Aorta (tissue), 5 donors: ENCODE measurements at places on chromosomes 1 and 21. TPM values are rescaled to one million over a fixed set of nuclear protein-coding genes. Genes with fewer than 3 reads are reported as not detected.

HFM1 gene
- total RNA-seq = 3.0 TPM

CD1D gene
- total RNA-seq = 2.0 TPM

TDRKH gene
- total RNA-seq = 9.1 TPM

SRSF11 gene
- total RNA-seq = 196 TPM

KCNJ10 gene
- total RNA-seq = 0.10 TPM

VSIG8 gene
- 0.21 TPM for total RNA-seq

LPGAT1 gene
- 42.2 TPM for total RNA-seq

TMEM69 gene
- total RNA-seq = 15.0 TPM

IGSF21 gene
- total RNA-seq = 5.2 TPM

OLFML2B gene
- 82.6 TPM for total RNA-seq

REN gene
- total RNA-seq = not detected

CD1B gene
- total RNA-seq = not detected

TTLL10 gene
- not detected for total RNA-seq

FCER1G gene
- 64.3 TPM for total RNA-seq

ADAMTS5 gene
- total RNA-seq = 14.5 TPM

HSD3B1 gene
- not detected for total RNA-seq

UBASH3A gene
- 1.4 TPM for total RNA-seq

PRAMEF18 gene
- not detected for total RNA-seq

CRB1 gene
- 0.15 TPM for total RNA-seq
